Dermis blood vessel endothelial cell (primary cell): ENCODE measurements at places on chromosomes 4 and X. TPM values are rescaled to one million over a fixed set of nuclear protein-coding genes. Genes with fewer than 3 reads are reported as not detected.

The ASMT gene
- total RNA-seq = not detected in 2 replicates

The RTL9 gene
- not detected in 2 replicates for total RNA-seq

The SMIM31 gene
- not detected in 2 replicates for total RNA-seq

The NAP1L3 gene
- total RNA-seq = 0.34 and 0.88 TPM in 2 replicates

The GPR173 gene
- total RNA-seq = 1.7 and 2.5 TPM in 2 replicates

The STPG2 gene
- total RNA-seq = 0.17 TPM in 1 of 2 replicates, not detected in the other

The SLC7A11 gene
- total RNA-seq = 16.5 and 46.1 TPM in 2 replicates

The GPR50 gene
- total RNA-seq = not detected in 2 replicates

The PCDH11X gene
- not detected in 2 replicates for total RNA-seq

The SPOCK3 gene
- total RNA-seq = not detected in 2 replicates

The COPS4 gene
- total RNA-seq = 79.0 and 144 TPM in 2 replicates

The DDX60 gene
- 42.5 and 49.5 TPM in 2 replicates for total RNA-seq

The UGT2B10 gene
- total RNA-seq = not detected in 2 replicates

The COL4A6 gene
- total RNA-seq = 0.68 and 1.3 TPM in 2 replicates
